ENCODE measurements at places on chromosomes 1 and 21.

DNA sequence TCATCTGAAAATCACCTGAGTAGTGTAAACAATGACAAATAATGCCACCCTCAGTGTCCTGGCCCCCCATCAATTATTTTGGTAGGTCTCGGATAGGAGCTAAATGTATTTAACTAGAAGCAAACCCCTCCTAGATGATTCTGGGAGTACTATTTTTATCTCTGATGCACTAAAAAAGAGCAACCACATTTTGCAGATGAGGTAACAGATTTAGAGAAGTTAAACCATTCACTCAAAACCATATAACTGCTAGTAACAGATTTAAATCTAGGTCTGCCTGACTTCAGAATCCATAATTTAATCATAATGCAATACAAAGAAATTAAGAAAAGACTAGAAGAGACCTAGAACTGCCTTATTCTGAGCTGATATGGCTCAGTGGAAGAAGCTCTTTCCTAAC is 17.3 kb upstream of the PTCH2 start:
- DNase-seq: no peak

DNA sequence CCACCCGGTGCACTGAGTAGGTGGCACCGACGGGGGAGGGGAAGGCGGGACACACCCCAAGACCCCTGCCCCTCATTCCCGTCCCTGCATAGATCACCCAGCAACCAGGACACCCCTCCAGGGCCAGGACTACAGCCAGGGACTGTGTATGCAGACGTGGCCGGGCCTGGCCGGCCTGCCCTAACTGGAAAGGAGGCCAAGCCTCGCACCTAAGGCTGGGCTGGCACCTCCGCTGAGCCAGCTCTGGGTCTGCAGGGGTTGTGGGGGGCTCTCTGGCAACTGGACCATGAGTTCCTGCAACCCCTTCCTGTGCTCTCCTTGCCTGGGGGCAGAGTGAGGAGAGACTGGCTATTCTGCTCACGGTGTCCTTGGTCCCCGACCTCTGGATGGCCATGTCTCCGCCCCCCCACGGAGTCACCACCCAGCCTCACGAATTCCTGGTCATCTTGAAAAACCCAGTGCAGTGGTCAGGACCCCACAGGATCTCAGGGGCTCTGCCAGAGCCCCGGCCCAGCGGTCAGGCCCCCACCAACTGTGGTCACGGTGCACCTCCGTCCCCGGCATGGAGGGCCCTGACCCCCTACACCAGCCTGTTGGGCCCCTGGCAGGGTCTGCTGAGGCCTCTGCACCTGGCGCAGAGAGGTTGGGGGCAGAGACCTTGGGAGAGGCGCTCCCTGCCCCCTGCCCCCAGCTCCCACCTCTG is 1.1 kb upstream of the FNDC10 start:
- no peak for DNase-seq

GRCh38 chr1:1937549-1938275 is 18.6 kb upstream of the TMEM52 start:
- no peak for DNase-seq

GRCh38 chr1:240099329-240099728 is 7.6 kb downstream of the FMN2 start:
- DNase-seq: no peak

- no peak for DNase-seq
These were observed 148.0 kb downstream of the GALNT2 start for GRCh38 chr1:230215031-230215430.

Measured in T-cell (primary cell).